ENCODE measurements at places on chromosomes 5 and 9.

DNA sequence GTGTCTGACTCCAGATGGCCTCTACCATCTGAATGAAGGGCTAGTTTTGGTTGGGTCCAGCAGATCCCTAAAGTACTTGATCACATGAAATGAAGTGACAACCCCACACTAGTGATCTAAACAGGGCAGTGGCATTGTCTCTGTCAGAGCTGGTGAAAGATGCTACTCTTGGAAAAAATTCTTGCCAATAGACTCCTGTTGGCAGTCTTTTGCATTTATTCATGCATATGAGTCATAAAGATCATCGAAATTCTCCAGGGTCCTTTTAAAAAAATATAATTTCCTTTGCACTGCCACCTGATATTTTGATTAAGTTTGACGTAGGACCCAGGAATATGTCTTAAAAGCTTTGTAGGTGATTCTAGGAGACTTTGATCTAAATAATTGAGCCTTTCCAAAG, 135.1 kb upstream of the ELL2 start:
- DNase-seq = no peak

DNA sequence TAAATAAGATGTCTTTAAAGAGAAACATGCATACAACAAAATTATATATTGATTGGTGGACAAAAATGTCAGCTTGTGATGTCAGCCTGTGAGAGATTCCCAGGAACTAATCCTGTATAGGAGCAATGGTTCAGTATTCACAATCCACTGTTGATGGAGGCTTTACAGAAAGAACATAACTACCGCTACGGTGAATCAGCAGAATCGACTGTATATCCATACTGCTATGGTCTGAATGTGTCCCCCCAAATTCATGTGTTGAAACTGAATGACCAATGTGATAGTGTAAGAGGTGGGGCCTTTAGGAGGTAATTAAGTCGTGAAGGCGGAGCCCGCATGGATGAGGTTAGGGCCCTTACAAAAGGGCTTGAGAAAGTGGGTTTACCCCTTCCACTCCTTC, 40.4 kb upstream of the TBC1D2 start:
- DNase-seq = no peak

DNA sequence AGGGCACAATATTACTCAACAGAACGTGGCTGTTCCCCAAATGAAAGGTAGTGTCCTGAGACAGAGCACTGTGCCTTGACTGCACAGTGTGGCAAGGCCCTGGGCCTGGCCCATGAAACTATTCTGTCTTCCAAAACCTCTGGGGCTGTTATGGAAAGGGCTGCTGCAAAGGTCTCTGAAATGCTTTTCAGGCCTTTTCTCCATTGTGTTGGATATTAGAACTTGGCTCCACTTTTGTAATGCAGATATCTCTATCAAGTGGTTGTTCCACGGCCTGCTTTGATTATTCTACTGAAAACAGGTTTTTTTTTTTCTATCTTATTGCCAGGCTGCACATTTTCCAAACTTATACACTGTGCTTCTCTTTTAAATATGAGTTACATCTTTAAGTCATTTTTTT, 777.5 kb upstream of the TYRP1 start:
- no peak for DNase-seq

DNA sequence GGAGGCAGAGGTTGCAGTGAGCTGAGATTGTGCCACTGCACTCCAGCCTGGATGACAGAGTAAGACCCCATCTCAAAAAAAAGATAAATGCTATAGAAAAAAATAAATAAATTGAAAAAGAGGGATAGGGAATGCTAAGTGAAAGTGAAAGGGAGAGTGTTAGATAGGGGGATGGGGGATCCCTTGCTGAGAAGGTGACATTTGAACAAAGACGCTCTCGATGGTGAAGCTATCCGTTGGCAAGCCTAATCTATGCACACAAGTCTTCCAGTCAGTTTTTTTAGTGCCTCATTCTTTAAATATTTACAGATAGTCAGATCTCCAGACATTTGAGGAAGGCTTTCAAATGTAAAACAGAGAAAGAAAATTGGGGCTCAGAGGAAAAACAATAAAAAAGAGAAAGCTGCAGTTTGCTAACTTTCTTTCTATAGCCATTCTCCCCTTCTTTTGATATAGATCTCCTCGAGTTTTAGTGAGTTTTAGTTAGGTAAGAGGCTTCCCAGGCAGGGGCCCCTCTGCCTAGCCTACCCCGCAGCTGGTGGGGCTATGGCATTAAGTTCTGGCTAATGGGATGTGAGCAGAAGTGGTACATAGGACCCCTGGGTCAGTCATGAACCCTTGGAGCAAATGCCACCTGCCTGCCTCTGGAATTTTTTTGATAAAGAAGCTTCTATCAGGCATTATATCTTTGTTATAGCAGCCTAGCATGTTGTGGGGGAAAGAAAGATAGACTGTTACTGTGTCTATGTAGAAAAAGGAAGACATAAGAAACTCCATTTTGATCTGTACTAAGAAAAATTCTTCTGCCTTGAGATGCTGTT, 12.0 kb downstream of the GLRX start:
- DNase-seq = no peak

GRCh38 chr5:31992377-31992776, 181.7 kb downstream of the GOLPH3 start:
- DNase-seq = no peak

DNA sequence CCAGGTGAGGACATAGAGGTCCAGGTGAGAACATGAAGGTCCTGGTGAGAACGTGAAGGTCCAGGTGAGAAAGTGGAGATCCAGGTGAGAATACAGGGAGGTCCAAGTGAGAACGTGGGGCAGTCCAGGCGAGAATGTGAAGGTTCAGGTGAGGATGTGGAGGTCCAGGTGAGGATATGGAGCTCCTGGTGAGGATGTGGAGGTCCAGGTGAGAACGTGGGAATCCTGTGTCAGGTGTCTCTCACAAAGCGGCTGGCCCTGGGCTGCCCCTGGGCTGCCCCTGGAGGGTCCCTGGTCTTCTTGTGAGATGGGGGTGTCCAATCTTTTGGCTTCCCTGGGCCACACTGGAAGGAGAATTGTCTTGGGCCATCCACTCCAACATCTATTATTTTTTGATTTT, 133.4 kb downstream of the MRPL36 start:
- DNase-seq = no peak

GRCh38 chr9:38083858-38084555, 15.0 kb upstream of the SHB start:
- no peak for DNase-seq

GRCh38 chr5:78838753-78839152, 146.4 kb downstream of the ARSB start:
- no peak for DNase-seq

DNA sequence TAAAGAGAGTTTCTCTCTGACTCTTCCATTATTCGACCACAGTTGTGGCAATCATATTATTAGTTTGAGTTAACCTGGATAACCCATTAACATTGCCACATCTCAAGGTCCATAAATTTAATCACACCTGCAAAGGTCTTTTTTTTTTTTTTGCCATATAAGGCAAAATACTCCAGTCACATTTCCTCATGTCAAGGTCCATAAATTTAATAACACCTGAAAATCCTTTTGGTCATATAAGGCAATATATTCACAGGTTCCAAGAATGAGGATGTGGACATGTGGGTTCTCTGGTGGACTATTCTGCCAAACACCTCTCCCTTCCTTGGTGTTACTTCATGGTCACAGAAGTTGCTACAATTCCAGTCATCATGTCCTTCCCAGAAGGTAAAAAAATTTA, 213.5 kb upstream of the COX7C start:
- DNase-seq = no peak

- DNase-seq = no peak
Measured at GRCh38 chr5:178467568-178468195, 122.5 kb downstream of the COL23A1 start.

Data from activated T-helper 1 cell treated with anti-CD3 and anti-CD28 coated beads, Interleukin-2, amount 50 U/mL, for 16 hours (primary cell).